Mucosa of gallbladder (tissue), 1 donor: ENCODE measurements at places on chromosomes 5 and 9.

DNA sequence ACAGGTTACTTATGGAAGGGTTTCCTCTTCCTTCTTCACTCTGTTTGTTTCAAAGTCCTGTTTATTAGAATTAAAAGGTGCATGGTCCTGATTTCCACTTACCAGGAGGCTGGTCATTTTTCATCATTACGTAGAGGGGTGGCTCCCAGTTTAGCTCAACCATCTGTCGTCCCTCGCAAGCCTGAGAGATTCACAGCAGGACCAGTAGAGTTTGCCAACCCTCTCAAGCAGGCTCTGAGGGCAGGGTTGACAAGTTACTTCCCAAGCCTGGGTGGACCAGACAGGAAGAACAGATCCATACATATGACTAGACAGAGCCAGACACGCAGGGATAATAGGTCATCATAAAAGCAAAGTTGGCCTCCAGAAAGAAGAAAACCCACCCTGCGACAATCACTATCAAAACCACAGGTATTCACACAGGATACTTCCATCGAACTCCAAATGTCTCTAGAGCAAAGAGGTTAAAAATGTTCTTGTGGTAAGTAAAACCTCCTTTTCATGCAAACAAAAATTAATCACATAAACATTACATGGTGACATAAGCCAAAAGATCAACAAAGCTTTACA lies 151.9 kb downstream of the ELAVL2 start:
- DNase-seq = no peak

DNA sequence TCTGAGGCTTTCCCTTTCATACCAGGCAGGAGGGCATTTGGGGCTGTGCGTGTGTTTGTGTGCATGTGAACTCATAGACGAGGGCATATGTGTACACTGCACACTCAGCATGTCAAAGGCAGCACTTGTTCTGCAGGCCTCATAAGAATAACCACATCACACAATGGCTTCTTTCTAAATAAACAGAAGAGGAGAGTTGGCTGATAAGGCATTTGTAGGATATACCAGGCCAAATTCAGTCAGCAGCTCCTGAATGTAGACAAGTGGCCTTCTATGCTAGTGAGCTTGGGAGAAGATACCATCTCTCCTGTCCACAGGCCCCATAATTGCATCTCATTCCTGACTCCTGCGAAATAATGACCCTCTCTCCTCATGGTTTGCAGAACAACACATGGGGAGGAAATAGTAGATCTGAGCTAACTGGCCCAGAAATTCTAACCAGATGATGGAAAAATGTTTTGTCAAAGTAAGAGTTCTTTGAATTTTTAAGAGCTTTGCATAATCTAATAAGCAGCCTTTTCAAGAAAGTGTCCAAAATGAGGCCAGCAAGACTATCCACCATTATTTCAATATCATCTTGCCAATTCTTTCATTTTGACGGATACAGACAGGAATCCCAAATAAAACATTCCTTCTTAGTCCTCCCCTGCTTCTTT lies 60.5 kb upstream of the GAS1 start:
- no peak for DNase-seq

DNA sequence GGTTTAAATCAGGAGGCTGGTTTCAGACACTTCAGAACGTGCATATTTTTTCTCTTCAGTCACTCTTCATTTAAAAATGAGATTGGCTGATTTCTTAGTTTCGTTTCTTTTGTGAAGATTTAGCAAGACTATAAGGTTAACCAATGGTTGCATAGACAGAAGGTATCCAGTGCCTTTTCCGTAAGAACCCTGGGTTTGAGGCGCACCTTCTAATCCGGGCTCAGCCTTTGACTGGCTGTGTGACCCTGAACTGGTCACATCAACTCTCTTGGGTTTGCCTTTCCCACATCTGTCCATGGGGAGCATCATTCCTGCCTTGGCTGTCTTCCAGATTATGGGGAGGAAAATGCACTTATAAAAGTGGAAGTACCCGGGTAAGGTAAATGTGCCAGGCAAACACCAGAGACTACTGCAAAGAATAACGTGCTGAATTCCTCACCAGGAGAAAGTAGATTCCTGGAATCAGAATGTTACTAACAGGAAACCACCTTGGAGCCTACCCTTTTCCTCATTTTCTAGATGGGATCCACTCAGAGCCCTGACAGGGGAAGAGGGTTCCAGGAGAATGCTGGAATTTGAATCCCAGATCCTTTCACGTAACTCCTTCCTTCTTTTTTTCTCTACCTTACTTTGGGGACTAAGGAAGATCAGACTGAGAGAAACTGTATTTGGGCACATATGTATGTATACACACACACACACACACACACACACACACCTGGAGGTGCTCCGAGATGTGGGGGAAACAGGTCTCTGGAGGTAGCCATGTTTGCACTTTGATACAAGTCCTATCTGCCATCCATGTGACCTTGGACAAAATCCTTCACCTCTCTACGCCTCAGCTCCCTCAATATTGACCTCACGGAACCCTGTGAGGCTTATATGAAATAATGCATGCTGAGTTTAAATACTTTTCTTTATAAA lies 6.8 kb downstream of the HAND1 start:
- no peak for DNase-seq

GRCh38 chr5:95958310-95959014 lies 3.2 kb downstream of the ELL2 start:
- no peak for DNase-seq

DNA sequence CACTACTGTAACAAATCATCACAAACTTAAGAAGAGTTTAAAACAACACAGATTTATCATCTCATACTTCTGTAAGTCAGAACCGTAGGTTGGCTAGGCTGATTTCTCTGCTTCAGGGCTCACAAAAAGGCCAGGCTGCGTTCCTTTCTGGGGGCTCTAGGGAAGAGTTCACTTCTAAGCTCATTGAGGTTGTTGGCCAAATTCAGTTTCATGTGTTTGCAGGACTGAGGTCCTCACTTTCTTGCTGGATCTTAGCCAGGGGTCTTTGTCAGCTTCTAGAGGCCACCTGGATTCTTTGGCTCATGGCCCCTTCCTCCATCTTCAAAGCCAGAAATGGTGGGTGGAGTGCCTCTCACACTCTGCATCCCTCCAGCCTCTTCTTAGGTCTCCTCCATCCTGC lies 76.0 kb downstream of the ACTBL2 start:
- DNase-seq = no peak

DNA sequence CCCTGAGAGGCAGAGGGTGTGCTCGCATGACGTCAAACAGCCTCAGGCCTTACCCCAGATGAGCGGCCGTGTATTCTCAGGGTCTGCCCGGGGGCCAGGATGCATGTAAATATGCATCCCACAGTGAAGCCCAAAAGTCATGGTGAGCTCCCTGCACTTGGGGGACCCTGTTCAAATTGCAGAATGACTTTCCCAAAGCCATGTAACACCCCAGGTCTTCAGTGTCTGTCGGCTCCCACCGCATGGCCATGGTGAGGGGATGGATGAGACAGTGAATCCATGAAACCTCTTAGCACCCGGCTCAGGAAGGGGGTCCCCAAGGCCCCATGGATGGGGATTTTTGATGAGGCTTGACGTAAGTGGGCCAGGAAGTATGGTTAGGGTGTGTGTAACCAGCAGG lies 9.3 kb upstream of the COL5A1 start:
- DNase-seq = no peak

- no peak for DNase-seq
Measured at GRCh38 chr9:121272401-121272948, 4.5 kb downstream of the GSN start.

DNA sequence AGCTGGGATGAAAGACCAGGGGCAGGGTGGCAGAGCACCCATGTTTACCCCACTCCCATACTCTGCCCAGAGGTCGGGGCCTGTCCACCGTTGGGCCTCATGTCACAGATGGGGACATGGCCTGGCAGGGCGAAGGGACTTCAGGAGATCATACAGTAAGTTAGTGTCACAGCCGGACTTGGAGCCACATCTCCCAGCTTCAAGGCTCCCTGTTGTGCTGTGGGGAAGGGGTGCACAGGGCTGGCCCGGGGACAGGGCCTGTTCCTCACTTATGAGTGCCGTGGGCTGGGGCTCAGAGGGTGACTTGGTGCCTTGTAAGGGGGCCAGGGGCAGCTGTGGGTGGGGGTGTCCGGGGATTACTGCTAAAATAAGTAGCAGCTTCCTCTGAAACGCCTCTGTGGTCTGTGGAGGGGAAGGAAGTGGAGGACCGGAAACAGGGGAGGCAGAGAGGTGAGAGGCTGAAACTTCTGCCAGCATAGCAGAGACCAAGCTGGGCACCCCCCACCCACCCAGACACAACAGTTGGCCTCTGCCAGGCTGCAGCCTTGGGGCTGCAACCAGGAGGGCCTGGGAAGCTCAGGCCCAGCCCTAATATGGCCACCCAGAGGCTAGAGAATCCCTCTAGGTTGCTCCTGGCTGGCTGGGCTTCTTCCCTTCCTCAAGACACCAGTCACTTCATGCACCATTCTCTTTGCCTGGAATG lies 41.1 kb upstream of the NEK6 start:
- DNase-seq = no peak

DNA sequence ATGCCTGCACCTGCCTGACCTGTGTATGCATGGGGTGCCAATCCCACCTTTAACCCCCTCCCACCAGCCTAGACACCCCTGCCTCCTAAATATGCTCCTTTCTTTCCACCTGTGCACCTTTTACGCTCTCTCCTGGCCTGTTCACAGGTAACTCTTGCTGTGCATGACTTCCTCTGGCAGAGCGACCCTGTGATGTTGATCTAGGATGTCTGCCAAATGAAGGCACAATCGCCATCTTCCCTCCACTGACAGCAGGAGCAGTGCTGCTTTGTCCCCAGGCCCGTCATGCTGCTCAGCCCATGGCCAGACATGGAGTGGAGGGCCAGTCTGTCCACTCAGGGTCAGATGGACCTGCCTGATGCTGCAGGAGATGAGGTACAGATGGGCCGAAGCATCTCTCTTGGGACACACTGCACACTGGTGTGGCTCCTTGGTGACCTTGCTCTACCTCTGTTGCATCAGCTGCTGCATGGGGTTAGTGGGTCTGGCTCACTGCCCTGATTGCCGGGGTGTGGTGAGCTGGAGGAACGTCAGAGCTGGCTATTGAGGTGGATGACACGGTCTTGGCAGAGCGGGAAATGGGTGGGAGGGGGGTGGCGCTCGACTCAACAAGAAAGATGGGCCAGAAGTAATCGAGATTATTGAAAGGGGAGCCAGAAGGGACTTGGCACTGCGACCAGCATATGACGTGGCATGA lies 101.7 kb upstream of the PITX1 start:
- peak; percentile 77 for DNase-seq

DNA sequence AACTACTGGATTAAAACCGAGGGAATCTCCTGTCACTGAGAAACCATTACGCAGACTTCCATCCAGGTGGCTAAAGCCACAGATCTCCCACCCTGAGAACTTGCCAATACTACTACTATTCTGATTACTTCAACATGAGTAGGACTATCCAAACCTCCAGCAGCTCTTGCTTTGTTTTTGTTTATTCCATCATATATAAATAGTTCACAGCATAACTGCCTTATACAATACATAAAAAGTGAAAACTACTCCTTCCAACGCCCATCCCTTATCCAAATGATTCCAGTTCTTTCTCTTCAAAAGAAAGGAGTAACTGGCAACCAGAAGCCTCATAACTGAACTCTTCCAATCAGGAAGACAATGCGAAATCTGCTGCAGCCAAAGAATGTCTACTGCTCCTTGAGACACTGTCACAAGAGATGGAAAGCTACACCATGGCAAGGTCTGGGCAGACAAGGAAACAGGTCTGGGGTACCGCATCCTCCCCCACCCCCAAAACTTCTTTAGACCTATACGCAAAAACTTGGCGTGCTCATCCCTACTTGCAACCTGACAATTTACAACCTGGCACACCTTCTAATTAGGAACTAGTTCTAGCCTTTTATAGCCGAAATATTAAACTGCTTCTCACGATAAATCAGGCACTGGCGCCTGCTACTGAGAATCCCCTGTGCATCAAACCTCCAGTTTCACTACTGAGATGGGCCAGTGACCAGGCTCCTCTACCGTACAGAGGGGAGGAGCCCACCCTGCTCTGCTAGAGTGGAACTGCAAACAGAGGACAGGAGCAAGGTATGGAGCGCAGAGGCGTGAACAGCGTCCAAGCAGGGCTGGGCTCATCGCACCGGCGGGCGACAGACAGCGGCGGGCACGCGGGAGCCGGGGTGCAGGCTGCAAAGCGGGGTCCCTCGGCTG lies 986 bp downstream of the PLPP1 start:
- DNase-seq = no peak

GRCh38 chr5:160508780-160509361 lies 87.2 kb downstream of the PTTG1 start:
- DNase-seq = peak; percentile 75

GRCh38 chr9:35690614-35691333 lies 1.0 kb upstream of the TPM2 start:
- peak; percentile 76 for DNase-seq

DNA sequence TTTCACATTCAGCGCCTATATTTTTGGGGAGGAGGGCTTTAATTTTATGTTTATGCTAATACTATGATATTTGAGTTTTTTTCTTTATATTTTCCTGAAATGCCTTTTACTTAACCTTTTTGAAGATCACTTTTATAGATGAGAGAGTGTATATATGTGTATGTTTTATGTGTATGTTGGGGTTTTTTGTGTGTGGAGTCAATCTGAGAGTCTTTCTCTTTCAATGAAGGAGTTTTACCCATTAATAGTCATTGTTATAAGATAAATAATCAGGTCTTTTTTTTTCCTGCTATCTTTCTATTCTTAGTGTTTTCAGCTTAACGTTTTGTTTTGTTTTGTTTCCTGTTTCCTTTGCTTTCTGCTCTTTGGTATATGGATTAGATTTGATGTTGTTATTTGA lies 112.2 kb downstream of the TEX10 start:
- DNase-seq = no peak

- no peak for DNase-seq
Measured at GRCh38 chr9:136665111-136665703, 2.5 kb downstream of the EGFL7 start.

DNA sequence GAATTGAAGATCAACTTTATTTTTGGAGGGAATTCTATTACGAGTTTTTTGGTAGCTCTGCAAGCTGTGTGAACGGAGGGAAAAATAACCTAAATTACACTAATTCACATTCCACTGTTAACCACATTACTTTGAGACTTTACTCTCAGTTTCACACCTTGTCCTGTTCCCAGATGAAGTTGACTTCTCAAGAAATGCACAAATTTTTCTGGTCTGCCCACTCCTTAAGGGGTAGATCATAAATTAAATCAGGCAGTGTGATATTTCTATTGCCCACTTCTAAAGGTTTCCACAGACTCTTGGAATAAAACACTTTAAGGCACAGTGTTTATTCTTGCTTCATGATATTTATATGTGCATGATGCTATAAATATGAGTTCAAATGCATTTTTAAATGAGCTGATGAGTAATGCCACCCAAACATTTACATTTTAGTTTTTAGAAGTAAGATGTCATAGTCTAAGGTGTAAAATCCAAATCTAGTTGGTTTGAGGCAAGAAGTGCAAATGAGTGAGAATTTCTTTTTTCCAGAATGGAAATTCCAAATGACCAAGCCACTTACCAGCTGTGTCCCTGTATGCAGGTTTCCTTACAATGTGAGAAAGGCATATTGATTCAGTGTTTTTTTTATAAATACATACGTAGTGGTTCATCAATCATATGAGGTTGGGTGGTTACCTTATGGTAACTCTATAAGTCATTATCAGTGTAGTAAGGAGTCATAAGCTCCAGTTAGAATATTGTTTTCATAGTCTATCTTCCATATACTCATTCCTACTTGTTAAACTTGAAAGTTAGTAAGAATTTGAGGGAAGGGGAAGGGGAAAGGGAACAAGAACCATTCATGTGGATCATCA lies 437.7 kb upstream of the MEF2C start:
- DNase-seq = no peak
